ENCODE measurements at places on chromosomes 2 and 18.

DNA sequence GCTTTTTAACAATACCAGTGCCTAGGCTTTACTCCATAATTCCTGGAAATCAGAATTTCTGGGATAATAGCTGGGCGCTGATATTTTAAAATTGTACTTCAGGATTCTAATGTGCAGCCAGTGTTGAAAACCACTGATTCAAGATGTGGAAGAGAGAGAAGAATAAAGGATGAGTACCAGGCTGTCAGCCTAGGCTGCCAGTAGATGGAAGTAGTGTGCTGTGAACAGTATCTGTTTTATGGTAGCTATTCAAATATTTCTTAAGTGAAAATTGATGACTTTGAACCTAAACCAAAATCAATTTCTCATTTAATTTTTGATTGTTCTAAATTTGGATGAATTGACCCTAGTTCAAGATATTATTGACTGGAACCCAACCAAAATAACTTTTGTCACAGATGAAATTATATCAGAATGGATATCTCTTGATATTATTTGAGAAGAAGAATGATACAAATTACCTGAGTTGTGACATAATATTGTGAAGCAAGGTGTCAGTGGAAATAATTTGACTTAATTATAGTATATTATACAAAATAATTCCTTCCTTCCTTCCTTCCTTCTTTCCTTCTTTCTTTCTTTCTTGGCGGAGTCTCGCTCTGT lies 88.0 kb downstream of the COMMD1 start:
- DNase-seq, result peak; percentile 49

GRCh38 chr2:176088048-176088936 lies 4.2 kb upstream of the HOXD13 start:
- peak; percentile 15 for DNase-seq

DNA sequence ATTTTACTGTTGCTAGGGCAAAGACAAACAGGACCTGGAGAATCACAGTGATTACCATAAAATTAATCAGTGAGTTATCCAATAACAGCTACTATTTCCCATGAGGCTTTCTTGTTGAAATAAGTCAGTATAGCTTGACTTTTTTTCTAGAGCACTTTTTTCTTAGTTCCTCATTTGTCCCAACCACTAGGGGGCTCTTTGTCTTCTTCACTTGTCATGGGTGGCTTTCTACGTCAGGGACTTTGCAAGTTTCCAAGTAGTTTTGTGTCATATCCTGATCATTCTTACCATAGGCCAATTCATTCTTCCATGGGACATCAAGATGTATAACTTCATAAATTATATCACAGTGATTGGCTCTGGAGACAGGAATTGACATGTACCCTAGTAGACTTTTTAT lies 1019.6 kb upstream of the PIK3C3 start:
- DNase-seq, result peak; percentile 14

- peak; percentile 24 for DNase-seq
Measured at GRCh38 chr2:134436706-134437105, 182.8 kb downstream of the MGAT5 start.

DNA sequence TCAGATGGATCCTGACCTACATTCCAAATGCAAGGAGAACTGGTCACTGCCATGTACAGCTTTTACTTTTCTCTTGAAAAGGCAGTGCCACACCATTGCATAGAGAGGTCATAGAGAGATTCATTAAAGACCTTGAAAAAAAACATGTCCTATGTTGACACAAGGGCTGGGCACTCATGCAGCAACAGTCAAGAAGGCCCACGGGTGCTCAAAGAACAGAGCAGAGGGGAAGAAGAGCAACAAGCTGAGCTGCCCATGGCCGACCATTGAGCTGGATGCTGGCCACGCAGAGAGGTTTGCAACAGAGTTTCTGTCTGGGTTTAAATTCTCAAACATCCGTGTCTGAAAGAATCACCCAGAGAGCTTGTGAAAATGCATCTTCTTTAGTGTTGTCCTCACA lies 99.1 kb downstream of the ADD2 start:
- no peak for DNase-seq

DNA sequence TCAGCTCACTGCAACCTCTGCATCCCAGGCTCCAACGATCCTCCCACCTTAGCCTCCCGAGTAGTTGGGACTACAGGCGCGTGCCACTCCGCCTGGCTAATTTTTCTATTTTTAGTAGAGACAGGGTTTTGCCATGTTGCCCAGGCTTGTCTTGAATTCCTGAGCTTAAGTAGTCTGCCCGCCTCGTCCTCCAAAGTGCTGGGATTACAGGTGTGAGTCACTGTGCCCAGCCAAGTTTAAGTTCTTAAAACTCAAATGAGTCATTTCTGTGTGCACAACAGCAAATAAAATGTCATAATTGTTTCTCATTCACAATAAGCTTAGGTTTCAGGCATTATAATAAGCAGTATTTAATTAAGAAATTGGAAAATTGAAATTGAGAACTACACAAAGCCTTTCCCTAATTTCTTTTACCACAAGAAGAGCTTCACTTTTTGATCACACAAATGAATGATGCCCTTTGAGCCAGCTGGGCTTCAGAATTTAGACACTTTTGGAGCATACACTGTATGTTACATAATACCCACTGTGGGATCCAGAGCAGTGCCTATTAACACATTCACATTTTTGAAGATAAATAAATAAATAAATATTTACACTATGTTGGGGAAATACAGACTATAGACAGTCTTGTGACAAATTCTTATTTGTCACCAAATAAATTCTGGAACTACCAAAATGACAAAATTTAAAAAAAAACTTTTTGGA lies 8.6 kb upstream of the ME2 start:
- DNase-seq, result peak; percentile 55

- no peak for DNase-seq
Measured at GRCh38 chr2:42334220-42334619, 26.8 kb downstream of the COX7A2L start.

DNA sequence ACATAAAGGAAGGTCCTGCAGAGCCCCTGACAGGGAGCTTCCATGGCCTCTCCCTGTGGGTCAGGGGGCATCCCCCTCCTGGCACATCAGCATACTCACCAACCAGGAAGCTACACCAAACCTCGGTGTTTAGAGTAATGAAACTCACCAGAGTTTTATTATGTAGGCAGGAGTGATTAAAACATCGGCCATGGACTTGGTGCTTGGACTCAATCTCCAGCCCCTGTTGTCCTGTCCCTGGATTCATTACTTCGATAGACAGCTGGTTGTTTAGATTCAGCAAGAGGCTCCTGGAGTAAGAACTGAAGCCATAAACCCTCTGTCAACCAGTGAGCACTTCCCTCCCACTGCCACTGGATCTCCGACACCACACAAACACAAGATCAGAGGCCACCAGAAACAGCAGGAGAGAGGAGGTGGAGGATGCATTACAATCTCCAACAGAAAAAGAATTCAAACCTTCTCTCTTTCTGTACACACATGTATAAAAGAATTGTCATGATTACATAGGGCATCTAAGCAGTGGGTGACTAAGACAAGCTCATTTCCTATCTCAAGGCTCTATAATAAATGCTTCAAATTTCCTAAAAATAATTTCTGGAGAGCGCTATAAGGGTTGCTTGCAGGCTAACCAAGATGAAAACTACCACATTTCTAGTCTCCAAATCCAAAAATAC lies 27.2 kb downstream of the TBC1D8 start:
- DNase-seq, result no peak

DNA sequence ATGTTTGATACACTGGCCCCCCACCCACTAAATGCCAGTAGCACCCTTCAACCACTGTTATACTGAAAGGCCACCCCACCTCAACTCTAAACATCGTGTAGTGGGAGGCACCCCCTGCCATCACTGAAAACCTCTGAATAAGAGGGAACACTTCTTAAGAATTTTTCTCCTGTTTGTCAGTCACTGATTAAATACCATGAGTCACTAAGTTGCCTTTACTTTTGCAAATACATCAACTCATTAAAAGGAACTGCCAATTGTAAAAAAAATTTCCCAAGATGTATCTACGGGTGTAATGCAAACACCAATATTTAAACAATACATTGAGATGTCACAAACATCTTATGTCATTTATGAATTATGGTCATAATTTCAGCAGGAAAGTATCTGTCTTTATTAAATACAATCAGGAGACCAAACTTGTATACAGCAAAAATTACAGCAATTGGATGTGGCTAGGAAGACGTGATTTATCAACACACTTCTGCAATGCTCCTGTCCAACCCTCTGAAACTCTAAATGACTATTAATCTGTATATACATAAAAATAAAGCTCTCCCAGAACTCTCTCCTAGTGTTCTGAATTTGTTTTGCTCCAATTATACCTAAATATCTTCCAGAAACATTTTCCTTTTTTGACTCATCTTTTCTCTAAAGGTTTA lies 144.1 kb upstream of the STK17B start:
- DNase-seq, result no peak

- no peak for DNase-seq
Measured at GRCh38 chr18:6564950-6565814, 150.5 kb upstream of the L3MBTL4 start.

DNA sequence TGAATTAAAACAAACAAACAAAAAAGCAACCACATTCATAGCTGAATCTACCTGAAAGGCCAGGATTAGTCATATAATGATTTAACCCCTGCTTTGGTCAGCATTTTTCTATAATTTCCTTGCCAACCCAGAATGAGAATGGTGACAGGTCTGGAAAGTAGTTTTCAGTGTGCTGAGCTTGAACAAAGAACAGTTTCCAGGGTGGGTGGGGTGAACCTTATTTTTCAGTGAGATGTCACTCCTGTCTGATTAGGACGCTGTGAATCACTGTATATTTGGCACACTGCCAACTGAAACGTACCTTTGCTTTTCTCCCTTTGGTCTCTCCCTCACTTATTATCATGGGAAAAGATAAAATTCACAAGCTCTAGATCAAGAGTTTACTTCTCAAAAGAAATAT lies 35.0 kb upstream of the DSC1 start:
- DNase-seq, result no peak

GRCh38 chr2:85748039-85748734 lies 5.6 kb upstream of the ATOH8 start:
- DNase-seq, result no peak

- DNase-seq, result no peak
Measured at GRCh38 chr2:101812226-101812625, 114.7 kb downstream of the MAP4K4 start.

DNA sequence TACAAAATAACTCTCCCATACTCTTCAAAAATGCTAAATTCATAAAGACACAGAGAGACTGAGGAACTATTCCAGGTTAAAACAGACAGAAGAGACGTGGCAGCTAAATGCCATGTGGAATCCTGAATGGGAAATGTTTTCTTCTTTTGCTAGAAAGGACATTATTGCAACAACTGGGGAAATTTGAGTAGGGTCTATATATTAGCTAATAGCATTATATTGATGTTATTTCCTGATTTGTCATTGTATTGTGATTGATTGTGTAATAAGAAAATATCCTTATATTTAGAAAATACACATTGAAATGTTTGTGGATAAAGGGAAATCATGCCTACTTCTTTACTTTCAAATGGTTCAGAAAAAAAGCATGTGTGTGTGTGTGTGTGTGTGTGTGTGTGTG lies 23.4 kb downstream of the PSTPIP2 start:
- no peak for DNase-seq

DNA sequence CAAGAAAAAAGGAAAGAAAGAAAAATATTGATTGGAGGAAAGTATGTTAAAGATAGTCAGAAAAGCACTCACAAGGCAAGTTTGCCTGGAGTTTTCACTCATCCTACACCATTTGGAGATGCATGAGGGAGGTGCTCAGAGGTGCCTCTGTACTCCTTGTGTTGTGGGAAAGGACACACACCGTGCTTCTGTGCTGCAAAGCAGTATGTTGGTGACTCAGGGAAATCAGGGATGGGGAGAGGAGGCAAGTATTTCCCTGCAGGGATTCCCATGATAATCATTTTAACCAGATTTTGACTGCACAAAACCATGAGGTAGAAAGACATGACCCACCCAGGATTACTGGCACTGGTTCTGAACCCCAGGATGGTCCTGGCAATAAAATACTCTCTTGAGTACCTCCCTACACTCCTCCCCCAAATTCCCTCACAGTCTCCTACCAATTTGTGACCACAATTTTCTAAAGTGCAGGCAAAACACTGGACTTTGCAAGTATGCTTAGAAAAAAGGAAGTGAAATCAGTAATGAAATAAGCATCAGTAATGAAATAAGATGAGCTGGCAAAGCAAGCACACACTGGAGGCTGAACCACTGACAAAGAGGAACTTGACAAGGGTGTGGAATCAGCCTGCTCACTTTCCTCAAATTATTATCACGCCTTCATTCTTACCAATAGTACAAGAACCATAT lies 155.5 kb upstream of the ACVR2A start:
- no peak for DNase-seq

GRCh38 chr18:21483051-21483450 lies 117.5 kb downstream of the ESCO1 start:
- DNase-seq, result no peak

DNA sequence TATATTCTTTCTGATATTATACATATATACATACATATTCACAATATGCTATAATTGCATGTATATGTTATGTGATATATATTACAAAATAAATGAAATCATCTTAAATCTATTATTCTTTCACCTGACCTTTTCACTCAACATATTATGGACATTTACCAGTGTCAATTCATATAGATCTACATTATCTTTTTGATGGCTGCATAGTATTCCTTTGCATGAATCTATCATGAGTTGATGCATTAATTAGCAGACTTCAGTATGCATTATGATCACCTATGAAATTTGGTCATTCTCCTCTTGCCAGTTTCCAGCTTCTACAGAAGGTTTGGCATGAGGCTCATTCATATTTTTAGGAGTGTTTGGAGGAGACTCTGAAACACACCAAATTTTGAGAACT lies 23.4 kb upstream of the B4GALT6 start:
- DNase-seq, result no peak

- DNase-seq, result no peak
Measured at GRCh38 chr2:211347328-211347727, 790.9 kb downstream of the CPS1 start.

DNA sequence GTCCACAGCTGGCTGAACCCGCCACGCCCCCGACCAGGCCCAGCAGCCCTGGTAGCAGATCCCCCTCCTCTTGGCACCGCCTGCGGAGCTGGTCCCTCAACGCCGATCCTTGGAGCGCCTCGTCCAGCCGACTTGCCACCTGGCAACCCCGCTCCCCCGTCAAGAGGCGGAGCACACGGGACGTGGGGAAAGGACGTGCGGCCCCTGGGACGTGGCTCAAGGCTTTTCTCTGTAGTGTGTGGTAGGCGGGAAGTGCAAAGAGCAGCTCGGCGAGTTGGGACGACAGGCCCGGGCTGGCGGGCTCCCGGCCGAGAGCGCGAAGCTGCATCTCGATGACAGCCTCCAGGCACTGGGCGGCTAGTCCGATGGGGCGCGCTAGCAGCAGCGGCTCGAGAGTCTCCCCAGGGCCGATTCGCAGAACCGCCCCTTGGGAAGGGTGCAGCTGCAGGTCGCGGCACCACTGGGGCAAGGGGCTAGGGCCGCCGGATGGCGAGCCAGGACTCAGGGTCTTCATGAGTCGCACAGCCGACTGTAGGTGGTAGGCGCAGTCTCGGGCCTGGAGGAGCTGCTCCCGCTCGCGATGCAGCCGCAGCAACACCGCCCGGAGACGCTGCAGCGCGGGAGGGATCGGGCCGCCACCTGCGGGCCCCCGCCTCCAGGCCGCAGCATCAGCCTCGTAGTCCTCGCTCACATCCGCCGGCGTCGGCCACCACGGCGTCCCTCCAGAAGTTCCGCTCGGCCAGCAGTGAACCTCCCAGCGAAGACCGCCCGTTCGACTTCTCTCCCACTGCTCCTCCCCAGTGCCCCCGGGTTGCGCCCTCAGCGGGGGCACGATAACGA lies 617 bp downstream of the CCDC142 start:
- DNase-seq, result no peak

GRCh38 chr18:79523206-79523735 lies 127.5 kb downstream of the NFATC1 start:
- no peak for DNase-seq

- no peak for DNase-seq
Measured at GRCh38 chr2:17058772-17059402, 393.3 kb upstream of the CYRIA start.

Measured in brain microvascular endothelial cell (primary cell).